Smooth muscle cell of trachea (primary cell): ENCODE measurements at places on chromosomes 7 and 10. TPM values are rescaled to one million over a fixed set of nuclear protein-coding genes. Genes with fewer than 3 reads are reported as not detected.

The NAT16 gene
- not detected in 2 replicates for total RNA-seq

The PILRA gene
- 0.15 and 0.50 TPM in 2 replicates for total RNA-seq

The OLAH gene
- not detected in 2 replicates for total RNA-seq

The KCP gene
- under 0.01 and 0.66 TPM in 2 replicates for total RNA-seq

The WIPF3 gene
- total RNA-seq = under 0.01 and 0.15 TPM in 2 replicates

The HELLS gene
- total RNA-seq = 5.8 and 62.1 TPM in 2 replicates

The OIT3 gene
- under 0.01 and 0.17 TPM in 2 replicates for total RNA-seq

The ZNF804B gene
- not detected in 2 replicates for total RNA-seq
